ENCODE measurements at places on chromosomes 6 and 20.

- no peak for DNase-seq
Measured at GRCh38 chr6:72035966-72036365, 149.6 kb downstream of the RIMS1 start.

DNA sequence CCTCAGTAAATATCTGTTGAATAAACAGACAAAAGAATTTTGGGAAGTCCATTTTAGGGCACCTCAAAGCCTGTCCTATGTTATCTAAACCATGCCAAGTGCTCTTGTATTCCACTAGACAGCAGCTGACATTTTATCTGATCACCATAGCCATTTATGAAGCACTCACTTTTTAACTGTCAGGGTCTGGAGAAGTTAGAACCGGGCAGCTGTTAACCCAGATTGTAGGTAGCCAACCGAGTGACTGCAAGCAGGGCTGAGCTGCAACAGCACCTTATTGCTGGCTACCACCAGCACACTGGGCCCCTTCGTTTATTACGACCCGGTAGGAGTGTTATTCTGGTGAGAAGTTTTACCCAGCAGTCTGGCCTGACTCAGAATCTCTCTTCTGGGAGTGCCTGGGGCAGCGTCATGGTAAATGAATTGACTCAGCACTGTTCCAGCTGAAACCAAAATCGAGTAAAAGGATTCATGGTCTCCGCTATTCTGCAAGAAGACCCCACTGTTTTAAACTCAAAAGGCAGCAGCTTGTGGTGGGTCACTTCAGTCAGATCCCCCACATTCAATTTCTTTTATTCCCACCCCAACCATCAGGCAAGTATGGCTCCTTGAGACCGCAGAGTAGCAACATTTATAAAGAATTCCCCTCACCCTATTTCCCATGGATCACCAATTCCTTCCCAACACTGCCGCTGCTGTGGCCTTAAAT, 1.7 kb downstream of the UBE2V1 start:
- DNase-seq: peak; percentile 50

GRCh38 chr20:20021835-20022234, 4.7 kb downstream of the NAA20 start:
- no peak for DNase-seq

DNA sequence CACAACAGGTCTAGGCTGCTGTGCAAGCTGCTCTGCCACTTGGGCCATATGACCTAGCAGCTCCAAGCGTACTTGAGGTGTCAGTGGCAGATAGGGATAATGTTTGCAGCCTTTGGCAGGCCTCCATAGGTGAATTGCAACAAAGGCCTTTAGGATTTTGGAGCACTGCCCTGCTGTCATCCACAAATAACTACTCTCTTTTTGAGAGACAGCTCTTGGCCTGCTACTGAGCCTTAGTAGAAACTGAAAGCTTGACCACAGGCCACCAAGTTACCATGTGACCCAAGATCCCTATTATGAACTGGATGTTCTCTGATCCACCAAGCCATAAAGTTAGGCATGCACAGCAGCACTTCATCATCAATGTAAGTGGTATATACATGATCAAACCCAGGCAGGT, 29.9 kb downstream of the FBXO30 start:
- no peak for DNase-seq

DNA sequence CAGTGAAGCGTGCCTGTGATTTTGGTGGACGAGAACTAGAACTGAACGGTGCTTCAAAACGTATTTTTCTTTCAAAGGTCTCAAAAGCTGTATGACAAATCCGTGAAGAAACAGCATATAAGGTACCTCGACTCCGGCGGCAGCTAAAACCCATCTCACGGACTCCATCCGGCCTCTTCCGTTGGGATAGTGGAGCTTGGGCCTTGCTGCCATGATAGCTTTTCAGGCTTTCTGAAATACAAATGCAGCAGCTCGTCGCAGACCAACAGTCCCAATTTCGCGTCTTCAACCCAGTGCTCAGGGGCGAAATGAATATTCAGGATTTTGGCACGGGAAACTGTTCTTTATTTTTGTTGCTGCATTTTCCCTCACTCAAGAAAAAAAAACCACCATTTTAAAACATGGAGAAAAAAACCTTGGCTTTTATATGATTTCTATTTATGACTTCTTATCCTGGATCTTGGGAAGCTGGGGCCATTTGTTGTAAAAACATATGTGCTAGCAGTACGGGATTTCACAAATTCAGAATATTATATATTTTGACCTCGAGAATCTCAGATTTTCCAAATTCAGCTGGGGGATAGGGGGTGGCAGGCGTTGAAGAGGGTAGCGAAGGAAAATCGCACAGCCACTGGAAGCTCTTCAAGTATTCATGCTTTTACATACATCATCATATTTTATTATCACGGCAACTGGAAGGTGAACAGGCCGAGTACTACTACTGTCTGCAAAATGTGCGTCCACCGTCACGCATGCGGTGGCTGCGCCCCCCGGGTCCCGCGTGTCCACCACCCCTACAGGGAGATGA, 849 bp downstream of the GSTA4 start:
- DNase-seq: no peak

DNA sequence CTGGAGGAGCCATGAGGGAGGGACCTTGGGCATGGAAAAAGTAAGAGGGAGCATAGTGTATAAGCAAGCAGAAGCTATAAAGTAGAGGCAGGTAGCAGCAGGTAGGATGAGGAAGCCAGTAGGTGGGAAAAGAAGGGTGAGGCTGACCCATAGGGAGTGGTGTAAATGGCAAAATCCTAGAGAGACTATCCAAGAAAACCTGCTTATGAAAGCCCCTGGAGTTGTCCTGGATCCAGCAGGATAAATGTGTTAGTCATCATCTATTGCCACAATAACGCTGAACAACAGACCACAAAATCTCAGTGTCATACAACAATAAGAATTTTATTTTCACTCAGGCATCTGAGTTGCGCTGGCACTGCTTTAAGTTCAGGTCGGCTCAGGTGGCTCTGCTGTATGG, 30.2 kb downstream of the CHD6 start:
- DNase-seq: no peak

- no peak for DNase-seq
Measured at GRCh38 chr6:89952105-89952671, 57.9 kb downstream of the GJA10 start.
